ENCODE measurements at places on chromosomes 2 and 18.

DNA sequence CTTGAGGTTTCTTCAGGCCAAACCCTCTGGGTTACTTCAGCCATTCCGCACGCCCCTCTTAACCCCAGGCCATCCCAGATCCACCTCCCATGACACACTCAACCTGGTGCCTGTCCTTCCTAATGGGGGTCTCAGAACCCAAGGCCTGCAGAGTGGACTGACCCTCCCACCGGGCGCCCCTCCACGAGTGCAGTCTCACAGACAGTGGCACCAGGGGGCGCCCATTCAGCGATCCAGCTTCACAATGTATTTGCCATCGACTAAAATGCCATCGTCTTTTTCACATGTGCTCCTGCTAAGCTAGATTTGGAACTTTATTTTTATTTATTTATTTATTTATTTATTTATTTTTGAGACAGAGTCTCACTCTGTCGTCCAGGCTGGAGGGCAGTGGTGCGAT, 38.5 kb downstream of the INPP5D start:
- DNase-seq, result no peak

GRCh38 chr2:99863903-99864270, 278.5 kb downstream of the AFF3 start:
- no peak for DNase-seq

- peak; percentile 73 for DNase-seq
Measured at GRCh38 chr2:240893363-240893844, 2.6 kb downstream of the MAB21L4 start.

GRCh38 chr18:49527631-49528327, 34.1 kb upstream of the LIPG start:
- no peak for DNase-seq

DNA sequence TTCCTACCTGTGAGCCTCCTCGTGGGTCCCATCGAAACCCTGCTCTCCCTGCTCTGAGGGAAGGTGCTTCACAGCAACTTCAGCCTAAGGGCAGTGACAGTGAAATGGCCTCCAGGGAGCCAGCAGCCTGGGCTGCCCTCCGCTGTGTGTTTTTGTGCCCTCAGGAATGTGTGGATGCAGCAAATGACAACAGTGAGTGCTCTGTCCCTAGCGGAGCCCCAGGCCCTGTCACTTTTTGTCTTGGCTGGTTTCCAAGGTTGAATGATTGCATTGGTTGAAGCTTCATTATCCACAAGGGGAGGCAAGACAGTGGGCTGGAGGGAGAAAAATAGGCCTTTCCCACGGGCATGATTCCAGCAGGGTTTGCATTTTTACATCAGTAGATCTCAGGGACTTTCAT, 42.9 kb downstream of the STON1 start:
- DNase-seq, result no peak

- DNase-seq, result no peak
Measured at GRCh38 chr2:36487947-36488346, 110.0 kb downstream of the FEZ2 start.

- peak; percentile 22 for DNase-seq
Measured at GRCh38 chr2:58604096-58604495, 363.0 kb upstream of the FANCL start.

- DNase-seq, result peak; percentile 18
Measured at GRCh38 chr18:25314151-25314837, 37.7 kb downstream of the ZNF521 start.

- DNase-seq, result no peak
Measured at GRCh38 chr2:86769838-86770237, 20.9 kb downstream of the CD8A start.

DNA sequence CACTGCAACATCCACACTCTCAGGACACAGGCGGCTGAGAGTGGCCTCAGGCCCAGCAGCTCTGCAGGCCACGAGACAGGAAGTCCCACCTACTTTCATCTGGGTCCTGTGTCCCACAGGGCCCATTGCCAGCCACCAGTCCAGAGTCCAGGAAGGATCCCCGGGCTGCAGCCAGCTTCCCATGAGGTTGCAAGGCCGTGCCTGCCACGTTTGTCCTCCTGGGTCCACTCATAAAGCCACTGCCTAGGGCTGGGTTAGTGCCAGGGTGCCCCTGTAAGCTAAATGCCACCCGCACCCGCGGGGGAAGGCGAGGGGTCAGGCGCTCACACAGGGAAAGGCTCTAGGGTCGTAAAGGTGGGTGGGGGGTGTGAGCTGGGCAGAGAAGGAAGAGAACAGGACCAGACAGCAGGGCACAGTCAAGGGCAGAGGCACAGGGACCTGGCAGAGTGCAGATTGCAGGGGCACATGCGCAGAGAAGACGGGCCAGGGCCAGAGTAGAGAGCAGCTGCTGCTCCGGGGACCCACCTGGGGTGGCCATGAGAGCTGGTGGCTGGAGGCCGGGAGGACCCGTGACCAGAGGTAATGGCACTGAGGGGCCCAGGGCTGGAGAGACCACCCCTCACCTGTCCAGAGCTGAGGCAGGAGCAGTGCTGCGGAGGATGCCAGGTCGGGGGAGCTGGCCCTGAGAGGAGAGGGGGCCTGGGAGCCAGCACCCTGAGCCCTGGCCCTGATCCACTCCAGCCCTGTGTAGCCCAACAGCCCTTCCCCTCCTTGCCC, 8.0 kb downstream of the AGXT start:
- no peak for DNase-seq

GRCh38 chr2:107685421-107685986, 141.2 kb upstream of the RGPD4 start:
- no peak for DNase-seq

DNA sequence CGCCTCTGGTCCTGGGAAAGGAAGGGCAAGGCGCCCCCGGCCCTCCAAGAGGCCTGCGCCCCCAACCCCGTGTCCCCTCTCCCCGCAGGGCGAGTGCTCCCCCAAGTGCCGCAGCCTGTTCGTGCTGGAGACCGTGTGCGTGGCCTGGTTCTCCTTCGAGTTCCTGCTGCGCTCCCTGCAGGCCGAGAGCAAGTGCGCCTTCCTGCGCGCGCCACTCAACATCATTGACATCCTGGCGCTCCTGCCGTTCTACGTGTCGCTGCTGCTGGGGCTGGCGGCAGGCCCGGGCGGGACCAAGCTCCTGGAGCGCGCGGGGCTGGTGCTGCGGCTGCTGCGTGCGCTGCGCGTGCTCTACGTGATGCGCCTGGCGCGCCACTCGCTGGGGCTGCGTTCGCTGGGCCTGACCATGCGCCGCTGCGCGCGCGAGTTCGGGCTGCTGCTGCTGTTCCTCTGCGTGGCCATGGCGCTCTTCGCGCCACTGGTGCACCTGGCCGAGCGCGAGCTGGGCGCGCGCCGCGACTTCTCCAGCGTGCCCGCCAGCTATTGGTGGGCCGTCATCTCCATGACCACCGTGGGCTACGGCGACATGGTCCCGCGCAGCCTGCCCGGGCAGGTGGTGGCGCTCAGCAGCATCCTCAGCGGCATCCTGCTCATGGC, 52.4 kb downstream of the SLC66A2 start:
- DNase-seq, result no peak

GRCh38 chr2:20470211-20470610, 23.3 kb downstream of the RHOB start:
- DNase-seq, result no peak

GRCh38 chr2:30443081-30443480, 4.0 kb upstream of the LCLAT1 start:
- DNase-seq, result no peak

- no peak for DNase-seq
Measured at GRCh38 chr2:156322051-156322685, 10.4 kb downstream of the NR4A2 start.

DNA sequence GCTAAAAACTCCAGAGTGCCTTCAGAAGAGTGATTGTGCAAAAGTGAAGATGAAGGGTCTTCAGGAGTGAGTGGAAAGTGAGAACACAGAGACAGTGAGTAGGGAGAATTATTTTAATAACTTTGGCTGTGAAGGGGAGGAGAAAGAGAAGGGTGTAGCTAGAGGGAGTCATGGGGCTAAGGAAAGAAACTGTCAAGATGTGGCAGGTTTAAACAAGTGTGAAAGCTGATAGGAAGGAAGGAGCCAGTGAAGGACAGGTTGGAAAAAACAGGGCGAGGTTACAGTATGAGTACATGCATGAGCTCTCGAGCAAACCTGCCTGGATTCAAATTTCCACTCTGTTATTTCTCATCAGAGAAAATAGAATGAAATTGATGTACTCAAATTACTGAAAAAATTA, 17.8 kb downstream of the IL1F10 start:
- DNase-seq, result no peak

GRCh38 chr2:11945139-11946126, 199.0 kb downstream of the LPIN1 start:
- no peak for DNase-seq

GRCh38 chr2:28445448-28446258, 50.2 kb upstream of the PLB1 start:
- DNase-seq, result peak; percentile 92

DNA sequence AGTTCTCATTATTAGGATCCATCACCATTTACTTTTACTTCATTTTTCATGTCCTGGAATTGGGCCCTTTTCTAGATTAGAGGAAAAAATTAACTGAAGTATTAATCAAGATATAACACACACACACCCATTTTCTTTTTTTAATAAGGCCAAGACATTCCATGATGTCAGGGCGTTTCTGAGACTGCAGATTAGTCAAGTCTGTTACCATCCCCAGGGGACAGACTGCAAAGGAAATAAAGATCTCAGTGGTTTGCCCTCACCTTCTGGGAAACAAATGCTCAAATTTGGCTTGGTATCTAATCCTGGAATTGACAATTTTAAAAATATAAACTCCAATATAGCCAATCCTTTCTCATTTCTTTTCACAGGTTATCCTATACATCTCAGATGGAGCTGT, 27.4 kb downstream of the RMP24 start:
- DNase-seq, result peak; percentile 17

DNA sequence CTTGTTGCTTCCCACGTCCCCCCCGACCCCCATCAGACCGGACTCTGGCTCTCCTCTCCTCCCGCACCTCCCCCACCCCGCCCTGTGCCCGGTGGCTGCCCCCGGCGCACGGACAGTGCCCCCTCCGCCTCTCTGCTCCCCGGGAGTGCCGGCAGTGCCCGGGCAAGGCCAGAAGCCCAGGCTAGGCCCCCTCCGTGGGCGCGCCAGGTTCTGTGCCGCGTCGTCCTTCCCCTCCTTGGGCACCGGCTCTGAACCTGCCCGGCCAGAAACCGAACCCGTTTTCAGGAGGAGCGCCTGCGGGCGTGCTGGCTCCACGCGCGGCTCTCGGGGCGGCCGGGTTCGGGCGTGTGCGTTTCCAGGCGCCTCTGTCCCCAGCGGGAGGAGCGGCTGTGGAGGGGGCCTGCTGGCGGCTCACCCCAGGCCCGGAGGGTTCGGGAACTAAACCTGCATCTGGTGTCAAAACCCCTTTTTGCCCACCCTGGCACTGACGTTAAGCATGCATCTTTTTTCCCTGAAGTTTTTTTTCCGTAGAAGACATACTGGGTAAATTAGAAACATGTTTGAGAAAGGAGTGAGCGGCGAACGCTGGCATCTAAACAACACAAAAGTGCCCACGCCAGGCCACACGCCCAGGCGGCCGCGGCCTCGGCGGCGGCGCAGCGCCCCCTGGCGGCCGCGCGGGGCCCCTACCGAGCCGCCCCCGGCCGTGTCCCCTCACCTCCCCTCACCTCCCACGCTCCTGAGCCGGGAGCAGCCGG, 123.9 kb upstream of the SLC1A4 start:
- peak; percentile 88 for DNase-seq

GRCh38 chr2:54366487-54367280, 89.4 kb upstream of the SPTBN1 start:
- no peak for DNase-seq

GRCh38 chr2:64277101-64277849, 133.1 kb upstream of the PELI1 start:
- no peak for DNase-seq

DNA sequence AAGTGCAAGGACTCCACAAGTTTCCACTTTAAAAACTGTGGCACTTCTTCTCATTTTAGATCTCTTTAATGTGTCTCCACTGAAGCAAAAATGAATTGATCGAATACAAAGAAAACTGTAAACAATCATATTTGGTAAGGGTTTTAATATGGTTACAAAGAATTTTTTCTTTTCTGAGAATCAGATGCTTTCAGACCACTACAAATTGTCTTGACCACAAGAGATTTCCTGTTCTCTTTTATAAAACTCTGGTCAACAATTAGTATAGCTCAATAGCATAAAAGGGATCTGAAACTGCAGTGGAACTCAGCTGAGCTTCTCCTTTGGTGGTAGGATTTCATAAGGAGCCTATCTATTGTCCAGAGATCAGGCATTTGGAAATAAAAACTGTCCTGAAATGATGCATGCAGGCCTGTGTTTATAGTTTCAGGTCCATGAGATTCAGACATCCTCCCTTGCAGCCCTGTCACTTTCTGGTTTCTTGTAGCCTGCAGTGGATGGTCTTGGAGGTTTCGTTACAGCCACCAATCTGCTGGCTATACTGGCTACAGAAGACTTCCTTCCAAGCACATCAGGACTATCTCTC, 120.0 kb downstream of the DOCK10 start:
- DNase-seq, result no peak

- no peak for DNase-seq
Measured at GRCh38 chr2:64336171-64336570, 117.8 kb upstream of the LGALSL start.

DNA sequence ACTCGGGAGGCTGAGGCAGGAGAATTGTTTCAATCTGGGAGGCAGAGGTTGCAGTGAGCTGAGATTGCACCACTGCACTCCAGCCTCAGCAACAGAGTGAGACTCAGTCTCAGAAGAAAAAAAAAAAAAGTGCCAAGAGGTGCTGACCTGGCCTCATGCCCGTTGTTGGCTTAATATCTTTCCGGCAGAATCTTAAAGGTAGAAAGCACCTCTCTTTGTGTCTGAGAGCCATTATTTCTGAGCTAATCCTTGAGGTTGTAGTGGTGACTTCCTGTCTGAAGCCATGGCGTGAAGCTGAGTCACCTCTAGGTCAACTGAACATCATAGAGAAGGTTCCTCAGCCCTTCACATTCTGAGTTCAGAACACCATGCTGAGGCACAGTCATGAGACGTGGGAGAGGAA, 60.4 kb downstream of the WDSUB1 start:
- peak; percentile 43 for DNase-seq

- no peak for DNase-seq
Measured at GRCh38 chr2:10909050-10909995, 2.4 kb upstream of the KCNF1 start.

GRCh38 chr2:32772638-32773447, 145.0 kb downstream of the TTC27 start:
- peak; percentile 80 for DNase-seq

- DNase-seq, result peak; percentile 44
Measured at GRCh38 chr18:8705961-8706790, 820 bp downstream of the MTCL1 start.

DNA sequence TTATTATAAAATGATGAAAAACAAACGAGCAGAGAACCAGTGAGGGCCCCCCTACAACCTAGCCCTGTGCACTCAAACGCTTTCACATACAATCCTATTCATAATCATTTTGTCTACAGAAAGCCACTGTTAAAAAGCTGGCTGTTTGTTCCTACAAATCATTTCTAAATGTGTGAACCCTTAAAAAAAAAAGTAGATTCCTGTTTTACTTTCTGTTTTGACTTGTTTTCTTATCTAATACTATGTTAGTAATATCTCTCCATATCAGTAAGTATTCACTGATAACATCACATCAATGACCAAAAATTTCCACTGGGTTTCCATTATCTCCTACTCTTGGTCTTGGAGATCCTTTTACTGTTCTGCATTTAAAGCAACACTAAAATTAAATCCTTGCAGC, 128.8 kb upstream of the TTC39C start:
- no peak for DNase-seq

- DNase-seq, result no peak
Measured at GRCh38 chr2:80248146-80248545, 56.4 kb downstream of the LRRTM1 start.
